ENCODE measurements at places on chromosomes 4 and X.

DNA sequence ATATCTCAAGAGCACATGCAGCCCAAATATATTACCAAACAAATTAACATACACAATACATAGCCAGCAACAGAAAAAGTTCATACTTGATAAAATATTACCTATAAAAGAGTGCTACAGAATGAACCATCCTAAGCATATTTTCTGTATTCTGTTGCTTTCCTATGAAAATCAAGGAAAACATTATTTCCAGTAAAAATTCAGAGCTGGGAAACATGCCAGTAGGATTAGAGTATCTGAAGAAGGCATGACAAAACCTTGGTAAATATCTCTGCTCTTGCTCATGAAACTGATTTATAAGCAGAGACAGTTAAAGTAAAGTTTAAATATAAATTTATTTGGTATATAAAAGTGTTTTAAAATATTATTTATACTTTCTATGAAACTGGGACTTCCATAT is 599.7 kb downstream of the ARAP2 start:
- peak; percentile 3 for DNase-seq

DNA sequence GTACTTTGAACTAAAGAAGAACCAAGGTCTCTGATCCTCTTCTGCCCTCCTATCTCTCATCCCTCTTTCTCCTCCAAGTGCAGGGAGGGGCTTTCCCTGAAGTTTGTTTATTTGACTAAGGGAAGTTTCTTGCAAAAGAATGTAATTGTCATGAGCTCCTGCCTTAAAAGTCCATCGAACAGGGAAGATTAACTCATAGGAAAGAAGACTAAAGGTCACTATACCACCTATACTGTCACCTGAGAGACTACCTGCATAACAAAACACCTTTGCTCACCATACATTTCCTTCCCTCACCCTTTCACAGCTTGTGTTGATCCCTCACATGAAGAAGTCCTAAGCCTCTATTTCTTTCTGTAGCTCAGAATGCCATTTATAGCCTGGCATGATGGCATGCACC is 59.4 kb upstream of the C4orf54 start:
- DNase-seq = no peak

DNA sequence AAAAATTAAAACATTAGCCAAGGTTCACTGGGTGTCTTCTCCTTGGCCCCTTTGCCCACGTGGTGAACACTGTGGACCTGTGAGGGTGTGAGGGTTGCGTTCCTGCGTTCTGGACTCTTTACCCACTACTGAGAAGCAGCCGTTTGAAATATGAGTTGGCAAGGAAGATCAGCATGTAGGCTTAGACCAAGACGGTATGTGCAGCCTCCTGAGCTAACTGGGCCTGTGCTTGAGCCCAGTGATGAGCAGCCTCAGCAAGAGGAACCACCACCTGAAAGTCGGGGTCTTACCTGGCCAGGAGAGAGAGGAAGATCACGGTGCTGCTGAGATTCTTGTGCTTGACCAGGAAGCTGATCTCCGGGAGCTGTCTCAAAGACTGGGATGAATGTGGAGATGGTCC is 19.5 kb downstream of the RGS12 start:
- DNase-seq = no peak

DNA sequence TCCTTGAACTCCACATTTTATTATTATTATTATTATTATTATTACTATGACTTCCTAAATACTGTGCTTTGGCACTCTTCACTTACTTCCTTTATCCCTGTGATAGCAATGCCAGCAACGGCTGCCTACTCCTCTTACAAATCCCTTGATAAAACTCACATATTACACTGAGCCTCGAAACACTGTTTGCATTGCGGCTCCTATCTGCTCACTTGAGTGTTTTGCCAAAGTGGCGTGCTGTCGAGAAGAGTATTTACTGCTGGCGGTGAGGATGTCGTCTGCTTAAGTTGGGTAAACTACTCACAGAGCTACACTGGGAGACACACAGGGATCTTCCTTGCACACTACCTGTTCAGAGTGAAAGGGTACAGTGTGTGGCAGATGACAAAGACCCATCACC is 143.4 kb upstream of the VCX3A start:
- DNase-seq = no peak

- DNase-seq = no peak
These were observed 15.8 kb downstream of the VSIG4 start for GRCh38 chrX:66024092-66024467.

GRCh38 chr4:175891851-175892250 is 79.8 kb upstream of the GPM6A start:
- no peak for DNase-seq

DNA sequence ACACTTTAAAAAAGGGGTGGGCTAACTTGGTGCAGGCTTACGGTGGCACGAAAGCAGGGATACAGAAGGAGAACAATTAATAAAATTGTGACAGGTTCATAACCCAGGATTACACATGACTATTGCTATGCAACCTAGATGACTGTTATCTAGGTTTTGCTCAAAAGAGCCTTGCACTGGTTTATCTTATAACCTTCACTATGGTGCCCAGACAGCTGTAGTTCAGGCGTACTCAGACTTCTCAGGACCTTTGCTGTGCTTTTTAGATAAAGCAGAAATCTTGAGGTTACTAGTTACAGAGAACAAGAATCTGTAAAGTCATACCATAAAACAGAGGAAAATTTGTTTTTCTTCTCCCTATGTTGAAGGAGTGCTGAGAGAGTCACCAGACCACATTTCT is 44.4 kb downstream of the UGT2A3 start:
- DNase-seq = no peak

GRCh38 chr4:6869944-6870343 is 39.7 kb upstream of the TBC1D14 start:
- DNase-seq = no peak

DNA sequence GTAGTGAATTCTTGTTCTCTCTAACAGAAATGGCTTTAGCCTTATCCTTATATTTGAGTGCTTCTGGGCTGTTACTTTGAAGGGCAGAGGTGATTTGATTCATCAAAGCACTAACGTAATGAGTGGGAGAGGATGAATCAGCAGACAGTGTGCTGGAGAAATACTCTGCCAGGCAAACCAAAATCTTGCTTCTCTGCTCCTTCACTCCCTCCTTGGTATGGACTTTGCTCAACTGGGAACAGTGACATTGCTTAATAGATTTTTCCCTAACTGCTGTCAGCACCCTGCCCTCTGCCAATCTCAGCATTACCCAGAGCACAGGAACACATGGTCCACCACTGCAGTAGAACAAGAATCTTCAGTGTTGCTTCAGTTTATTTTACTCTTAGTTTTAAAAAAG is 56.0 kb downstream of the PDLIM5 start:
- DNase-seq = peak; percentile 57

- no peak for DNase-seq
These were observed 116.4 kb downstream of the CORIN start for GRCh38 chr4:47721485-47721884.

DNA sequence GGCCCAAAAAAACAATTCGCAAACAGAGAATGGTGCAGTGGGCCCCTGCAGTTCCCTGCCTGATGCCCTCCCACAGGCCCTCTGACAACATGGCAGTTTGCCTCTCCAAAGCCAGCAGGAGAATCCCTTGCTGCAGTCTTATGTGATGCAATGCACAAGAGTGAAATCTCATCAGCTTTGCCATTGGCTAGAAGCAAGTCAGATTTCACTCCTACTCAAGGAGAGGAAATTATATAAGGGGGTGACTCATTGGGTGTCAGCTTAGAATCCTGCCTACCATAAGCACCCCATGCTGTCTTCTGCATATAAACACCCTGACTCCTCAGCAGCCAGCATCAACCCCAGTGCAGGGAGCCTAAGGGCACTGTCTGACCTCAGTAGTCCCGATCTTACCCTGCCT is 157.3 kb upstream of the LDB2 start:
- DNase-seq = peak; percentile 84

DNA sequence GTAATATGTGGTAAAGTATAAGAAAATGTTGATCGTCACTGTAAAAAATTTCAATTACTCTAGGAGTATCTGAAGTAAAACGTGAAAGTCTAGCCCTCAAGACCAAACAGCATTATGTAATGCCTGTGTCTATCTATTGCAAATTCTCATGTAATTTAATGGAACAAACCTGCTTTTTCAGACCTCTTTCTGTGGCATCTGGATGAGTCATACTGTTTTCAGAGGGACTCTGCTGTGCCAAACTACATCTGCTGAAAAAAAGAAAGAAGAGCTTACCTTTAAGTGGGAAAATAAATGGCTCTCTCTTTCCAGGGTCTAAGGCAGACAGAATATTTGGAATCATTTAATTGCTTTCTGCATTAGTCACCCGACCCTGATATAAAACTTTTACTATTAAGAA is 89.8 kb upstream of the ARMCX2 start:
- no peak for DNase-seq

GRCh38 chr4:142585411-142585810 is 260.7 kb downstream of the INPP4B start:
- peak; percentile 7 for DNase-seq

DNA sequence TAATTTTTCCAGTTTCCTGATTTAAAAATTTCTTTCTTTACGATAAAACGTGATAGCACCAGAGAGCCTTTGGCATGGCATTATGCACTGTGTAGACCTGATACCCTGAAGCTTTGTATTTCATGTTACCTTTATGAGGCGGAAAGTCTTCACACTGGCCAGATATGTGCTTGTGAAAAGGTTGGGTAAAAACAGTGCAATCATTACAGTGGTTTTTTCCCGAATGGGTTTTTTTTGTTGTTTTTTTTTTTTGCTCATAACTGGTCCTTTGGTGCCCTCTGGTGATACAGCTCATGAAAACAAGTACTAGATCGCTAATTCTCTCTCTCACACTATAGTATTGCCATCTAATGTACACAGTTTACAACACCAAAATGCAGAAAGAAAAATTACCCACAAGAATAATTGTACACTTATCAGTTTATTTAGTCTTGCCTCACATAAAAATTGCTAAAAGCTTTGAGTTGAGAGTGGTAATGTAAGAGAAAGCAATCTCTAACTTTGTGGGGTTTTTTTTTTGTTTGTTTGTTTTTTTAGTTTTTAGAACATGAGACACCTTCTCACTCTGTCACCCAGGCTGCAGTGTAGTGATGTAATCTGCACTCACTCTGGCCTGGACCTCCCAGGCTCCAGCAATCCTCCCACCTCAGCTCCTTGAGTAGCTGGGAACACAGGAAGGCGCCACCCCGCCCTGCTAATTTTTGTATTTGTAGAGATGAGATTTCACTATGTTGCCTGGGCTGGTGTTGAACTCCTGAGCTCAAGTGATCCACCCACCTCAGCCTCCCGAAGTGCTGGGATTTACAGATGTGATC is 21.3 kb downstream of the SPCS3 start:
- DNase-seq = peak; percentile 59

GRCh38 chrX:138886769-138887168 is 175.3 kb upstream of the FGF13 start:
- no peak for DNase-seq

DNA sequence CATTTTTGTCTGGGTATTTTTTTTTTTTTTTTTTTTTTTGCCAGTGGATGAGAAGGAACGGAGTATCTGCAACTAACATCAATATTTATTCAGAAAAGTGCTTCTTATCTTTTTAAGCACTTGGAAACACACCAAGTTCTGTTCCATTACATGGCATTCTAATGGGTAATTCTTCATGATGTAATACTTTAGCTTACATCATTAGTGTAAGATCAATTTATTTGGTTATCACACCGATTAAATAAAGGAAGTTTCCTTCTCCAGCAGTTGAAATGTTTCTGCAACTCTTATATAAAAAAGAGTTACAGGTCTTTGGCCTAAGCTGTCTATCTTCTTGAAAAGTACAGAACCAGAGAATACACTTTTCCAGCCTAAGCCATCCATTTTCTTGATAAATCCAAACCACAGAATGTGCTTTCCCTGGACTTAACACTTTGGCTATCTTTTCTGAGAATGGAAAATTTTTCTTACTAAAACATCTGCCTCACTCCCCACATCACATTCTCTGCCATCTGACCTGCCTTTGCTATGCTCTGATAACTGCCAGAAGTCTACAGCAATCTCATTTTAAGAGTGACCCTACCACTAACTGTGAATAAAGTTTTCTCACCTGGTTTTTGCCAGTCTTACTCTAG is 191.9 kb upstream of the MAB21L2 start:
- no peak for DNase-seq

DNA sequence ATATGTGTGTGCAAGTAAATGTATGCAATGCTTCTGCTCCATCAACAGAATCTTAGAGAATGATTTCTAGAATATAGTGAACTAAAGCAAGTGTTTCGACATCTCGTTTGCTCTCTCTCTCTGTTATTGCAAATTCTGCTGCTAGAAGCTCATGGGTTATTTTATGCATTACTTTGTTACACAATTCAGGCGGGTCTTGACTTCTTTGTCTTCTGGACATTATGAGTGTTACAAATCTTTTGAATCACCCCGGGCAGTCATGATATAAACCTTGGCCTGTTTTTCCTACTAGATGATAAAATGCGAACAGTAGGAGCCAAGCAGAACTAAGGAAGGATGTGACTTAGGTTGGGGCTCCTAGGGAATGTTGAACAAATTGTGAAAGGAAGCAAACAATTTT is 166.4 kb upstream of the SFRP2 start:
- DNase-seq = no peak

GRCh38 chr4:166655231-166655630 is 579.1 kb downstream of the SPOCK3 start:
- no peak for DNase-seq

GRCh38 chr4:82360298-82361177 is 13.3 kb downstream of the HNRNPD start:
- DNase-seq = no peak

DNA sequence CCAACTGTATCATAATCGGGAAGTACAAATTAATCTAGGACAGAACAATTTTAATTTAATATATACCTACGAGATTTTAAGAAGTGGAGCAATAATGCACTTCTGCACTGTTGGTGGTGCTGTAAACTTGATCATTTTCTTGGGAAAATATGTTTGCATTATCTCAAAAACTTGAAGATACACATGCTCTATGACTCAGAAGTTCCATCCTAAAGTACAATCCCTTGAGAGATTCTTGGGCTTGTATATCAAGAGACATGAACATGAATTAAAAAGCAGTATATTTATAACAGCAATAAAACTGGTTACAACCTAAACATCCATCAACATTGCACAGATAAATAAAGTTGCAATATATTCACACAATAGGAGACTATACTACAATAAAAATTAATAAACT is 168.8 kb downstream of the CLCN4 start:
- peak; percentile 37 for DNase-seq

DNA sequence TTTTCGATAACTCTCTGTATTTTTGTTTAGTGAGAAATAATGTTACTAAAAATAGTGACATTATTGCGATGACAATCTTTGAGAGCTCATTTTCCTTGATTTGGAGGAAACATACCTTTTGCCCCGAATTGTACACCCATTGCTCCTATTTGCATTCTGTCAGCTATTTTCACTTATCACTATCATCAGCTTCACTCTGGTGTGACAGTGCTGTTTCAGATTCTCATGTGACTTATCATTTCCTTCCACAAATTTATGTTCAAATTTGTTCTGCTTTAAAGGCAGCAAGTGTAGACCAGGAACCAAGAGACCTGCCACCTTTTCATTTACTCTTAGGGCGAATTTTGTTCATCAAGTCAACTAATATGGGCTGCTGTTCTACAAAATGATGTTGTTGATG is 179.4 kb downstream of the RBM46 start:
- DNase-seq = no peak

- DNase-seq = peak; percentile 49
These were observed 1.2 kb downstream of the TFE3 start for GRCh38 chrX:49041744-49042580.
